ENCODE measurements at places on chromosomes 12 and 14. TPM values are rescaled to one million over a fixed set of nuclear protein-coding genes. Genes with fewer than 3 reads are reported as not detected.

PPP1R36 gene
- 0.87 TPM for polyA plus RNA-seq

DEGS2 gene
- polyA plus RNA-seq = 18.2 TPM

CRIP2 gene
- polyA plus RNA-seq = 160 TPM

TSPAN8 gene
- 38.2 TPM for polyA plus RNA-seq

GDF11 gene
- polyA plus RNA-seq = 18.2 TPM

TMEM229B gene
- polyA plus RNA-seq = 3.2 TPM

KLHL33 gene
- polyA plus RNA-seq = 0.40 TPM

ACSS3 gene
- polyA plus RNA-seq = 20.3 TPM

LRP1 gene
- 93.7 TPM for polyA plus RNA-seq

ARHGEF40 gene
- polyA plus RNA-seq = 69.0 TPM

CIDEB gene
- polyA plus RNA-seq = 22.4 TPM
